ENCODE measurements at places on chromosomes 1 and 21.

DNA sequence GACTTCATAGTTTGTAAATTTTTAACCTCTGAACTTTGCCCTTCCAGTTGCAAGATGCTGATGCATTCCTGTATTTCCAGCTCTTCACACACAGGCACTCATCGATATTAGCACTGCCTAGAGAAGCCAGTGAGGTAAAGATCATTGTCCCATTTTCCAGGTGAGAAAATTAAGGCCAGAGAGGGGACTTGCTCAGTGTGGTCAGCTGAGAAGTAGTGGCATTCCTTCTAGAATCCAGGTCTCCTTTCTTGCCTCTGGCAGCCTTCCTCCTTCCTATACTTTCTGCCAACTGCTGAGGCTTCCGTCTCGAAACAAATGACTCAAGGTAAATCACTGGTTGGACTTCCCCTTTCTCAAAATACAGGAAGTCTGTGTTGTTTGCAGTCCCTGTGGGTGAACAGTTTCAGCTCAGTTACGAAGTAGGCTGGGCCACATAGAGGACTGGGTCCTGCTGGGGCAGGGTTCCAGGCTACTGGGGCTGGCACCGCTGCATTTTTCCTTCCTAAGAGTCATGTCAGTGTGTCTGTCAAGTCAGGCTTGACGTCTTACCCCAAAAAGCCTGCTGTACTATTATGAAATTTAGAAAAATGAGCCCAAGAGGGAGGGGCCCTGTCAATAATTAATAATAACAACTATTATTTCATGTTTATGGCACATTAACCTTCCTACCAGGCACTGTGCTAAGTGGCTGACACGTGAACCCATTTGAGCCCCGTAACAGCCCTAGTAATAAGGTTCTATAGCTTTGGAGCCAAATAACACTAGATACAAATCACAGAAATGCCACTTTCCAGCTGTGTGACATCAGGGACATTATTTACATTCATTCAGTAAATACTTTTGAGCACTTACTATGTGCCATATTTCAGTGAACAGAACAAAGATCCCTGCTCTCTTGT, 16.6 kb upstream of the RNF19B start:
- no peak for DNase-seq

DNA sequence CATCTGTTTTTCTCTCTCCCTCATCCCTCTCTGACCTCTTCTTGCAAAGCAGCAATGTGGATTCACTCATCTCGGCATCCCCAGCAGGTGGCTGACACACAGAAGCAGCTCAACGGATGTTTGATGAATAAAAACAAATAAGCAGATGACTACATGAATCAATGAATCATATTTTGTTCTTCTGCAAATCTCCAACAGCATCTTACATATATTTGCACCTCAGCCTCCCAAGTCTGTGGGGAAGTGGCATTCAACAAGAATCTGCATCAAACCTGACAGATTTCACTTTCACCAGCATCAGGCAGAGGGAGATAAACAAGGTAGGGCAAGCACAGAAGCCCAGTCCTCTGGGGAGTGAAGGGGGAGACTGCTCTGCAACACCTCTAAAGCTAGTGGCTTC, 34.0 kb downstream of the CAPN8 start:
- peak; percentile 56 for DNase-seq

GRCh38 chr1:100883963-100884362, 10.7 kb downstream of the EXTL2 start:
- DNase-seq: no peak

- no peak for DNase-seq
Observed at GRCh38 chr1:30816211-30817076, 58.9 kb upstream of the LAPTM5 start.

GRCh38 chr1:156726549-156727226, 1.6 kb upstream of the METTL25B start:
- DNase-seq: peak; percentile 79

- DNase-seq: no peak
Observed at GRCh38 chr1:210117198-210117597, 115.4 kb upstream of the SERTAD4 start.

DNA sequence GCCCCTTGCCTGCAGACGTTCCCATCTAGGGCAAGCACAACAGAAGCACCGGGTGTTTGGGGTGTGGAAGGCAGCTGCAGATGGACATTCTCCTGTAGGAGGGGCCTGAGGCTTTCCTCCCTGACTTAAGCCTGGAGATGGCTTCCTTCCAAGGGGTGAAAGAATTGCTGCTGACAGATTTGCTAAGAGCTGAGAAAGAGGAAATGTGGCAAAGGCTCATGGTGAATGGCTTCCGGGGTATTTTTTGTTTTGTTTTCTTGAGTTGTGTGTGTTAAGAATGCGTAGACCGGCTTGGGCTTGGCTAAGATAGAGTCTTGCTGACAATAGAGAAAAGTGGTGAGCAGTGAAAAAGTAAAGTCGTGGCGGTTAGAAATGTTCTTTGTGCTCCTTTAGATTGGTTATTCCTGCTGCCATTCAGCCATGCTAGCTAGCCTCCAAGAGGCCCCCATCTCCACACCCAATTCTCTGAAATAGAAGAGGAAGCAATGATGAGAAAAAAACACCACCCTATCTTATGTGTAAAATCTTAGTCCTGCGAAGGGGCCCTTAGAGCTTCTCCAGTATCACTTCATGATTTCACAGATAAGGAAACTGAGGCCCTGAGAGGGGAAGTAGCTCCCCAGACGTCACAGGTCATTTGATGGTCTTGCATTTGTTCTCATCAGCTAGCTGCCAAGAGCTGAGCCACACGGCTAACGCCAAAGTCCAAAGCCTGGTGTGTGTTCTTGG, 36.9 kb downstream of the EIF2D start:
- DNase-seq: no peak

- DNase-seq: no peak
Observed at GRCh38 chr1:156025876-156026275, 5.1 kb upstream of the SSR2 start.

DNA sequence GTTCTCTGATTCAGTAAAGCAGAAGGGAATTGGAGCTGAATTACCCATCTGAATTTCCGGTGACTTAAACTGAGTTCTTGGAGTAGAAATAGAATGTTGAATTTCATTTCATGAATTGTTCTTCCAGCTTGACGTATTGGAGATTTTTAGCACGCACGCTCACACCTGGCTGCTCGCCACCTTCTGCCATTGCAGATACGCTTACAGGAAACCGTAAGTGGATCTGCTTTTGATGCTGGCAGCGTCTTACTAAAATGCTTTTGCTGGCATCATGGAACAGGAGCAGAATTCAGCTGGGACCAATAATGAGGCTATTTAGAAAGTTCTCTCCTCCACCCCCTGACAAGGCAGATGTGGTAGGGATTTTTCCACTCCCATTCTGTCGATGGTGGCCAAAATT, 17.7 kb upstream of the ELAVL4 start:
- DNase-seq: no peak

GRCh38 chr1:28783363-28783762, 28.6 kb upstream of the OPRD1 start:
- DNase-seq: no peak

DNA sequence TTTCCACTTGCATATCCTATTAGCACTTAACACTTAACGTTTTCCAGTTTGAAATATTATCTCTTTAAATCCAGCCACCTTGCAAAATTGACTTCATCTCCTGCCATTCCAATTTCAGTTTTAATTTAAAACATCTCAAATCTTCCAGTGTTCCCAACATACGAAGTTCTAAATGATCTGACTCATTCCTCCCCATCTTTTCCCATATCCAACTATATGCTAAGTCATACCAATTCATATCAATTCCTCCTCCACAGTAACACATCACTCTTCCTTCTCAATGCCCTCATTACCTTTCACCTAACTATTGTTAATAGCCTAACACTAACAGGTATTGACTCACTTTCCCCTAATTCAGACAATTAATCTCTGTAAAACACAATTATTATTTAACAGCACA, 2.8 kb downstream of the PSMA5 start:
- no peak for DNase-seq

DNA sequence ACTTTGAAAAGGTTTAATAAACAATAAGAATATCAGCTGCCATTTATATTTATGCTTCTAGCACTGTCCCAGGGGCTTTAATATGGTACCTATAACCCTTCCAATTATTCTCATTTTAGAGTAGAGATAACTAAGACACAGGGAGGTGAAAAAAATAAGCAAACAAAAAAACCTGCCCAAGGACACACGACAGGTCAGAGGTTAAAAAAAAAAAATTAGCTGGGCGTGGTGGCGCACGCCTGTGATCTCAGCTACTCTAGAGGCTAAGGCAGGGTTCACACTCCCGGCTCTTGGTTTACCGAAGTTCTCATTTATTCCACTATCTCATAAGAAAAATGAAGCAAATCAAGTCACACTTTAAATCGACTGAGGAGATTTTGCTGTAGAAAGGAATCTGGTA, 34.7 kb upstream of the CNN3 start:
- no peak for DNase-seq

DNA sequence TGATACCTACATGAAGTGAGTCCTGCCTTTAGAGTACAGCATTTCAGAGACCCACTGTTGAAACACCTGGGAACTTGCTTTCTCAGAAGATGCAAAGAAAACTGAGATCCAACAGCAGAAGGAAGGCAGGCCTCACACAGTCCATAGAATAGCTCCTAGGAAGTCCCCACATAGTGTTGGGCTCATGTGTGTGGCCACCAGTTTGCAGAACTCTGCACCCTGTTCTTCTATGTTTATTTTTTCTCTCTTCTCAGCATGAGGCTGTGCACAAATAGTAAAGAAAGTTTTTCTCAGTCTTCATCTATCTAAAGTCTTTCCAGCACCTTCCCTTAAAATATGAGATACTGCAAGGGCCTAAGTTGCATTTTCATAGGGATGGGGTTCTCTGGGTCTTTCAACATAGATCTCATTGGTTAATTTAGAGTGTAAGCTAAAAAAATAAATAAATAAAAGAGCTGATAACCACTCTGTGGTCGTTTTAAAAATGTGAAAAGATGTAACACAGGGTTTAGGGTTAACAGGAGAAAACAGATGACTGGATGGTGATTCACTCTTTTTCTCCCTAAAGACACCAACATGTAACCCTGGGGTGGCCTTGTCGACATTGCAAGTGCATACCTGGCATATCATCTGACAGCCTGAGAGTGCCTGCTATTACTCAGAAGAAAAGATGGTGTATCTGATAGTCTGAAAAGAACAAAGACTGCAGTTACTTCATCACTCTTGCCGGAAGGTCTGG, 94.6 kb downstream of the ZC3H11B start:
- no peak for DNase-seq

- no peak for DNase-seq
Observed at GRCh38 chr1:232891656-232892317, 58.6 kb upstream of the NTPCR start.

GRCh38 chr1:239337799-239338430, 48.5 kb upstream of the CHRM3 start:
- DNase-seq: no peak

DNA sequence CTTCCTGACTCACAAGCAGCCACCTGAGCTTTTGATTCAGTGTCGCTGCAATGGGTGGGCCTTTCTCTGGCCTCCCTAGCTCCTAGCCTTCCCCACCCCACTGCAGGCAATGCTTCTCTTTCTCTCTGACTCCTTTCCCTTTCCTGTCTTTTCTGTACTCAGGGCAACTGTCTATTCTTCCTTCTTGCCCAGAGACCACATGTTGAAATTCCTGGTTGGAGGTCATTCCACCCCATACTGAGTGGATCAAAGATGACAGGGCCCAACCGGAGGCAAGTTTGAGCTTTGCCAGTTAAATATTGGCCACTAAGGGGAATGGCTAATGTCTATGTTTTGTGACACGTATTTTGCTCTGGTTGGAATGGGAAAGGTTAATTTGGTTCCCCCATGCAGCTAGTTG, 65.2 kb upstream of the ARID1A start:
- no peak for DNase-seq

DNA sequence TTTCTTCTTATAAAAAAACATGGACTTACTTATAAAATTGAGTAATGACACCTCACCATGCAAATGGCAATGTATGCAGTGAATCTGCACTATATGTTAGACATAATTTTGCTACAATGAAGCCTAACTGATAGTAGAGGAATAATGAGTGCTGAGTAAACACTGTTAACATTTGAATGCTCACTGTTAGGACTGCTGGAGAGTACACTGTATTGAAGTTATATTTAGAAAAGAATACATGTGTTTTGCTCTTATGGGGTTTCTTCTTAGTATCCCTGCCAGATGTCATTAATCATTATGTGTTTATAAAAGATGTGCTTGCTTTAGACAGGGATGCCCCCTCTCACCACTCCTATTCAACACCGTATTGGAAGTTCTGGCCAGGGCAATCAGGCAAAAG, 111.1 kb upstream of the ZP4 start:
- DNase-seq: peak; percentile 31

- no peak for DNase-seq
Observed at GRCh38 chr1:28895896-28896608, 18.3 kb upstream of the EPB41 start.

- peak; percentile 100 for DNase-seq
Observed at GRCh38 chr1:43836267-43836951, 97.2 kb upstream of the ARTN start.

- DNase-seq: no peak
Observed at GRCh38 chr21:42913476-42913875, 12.0 kb downstream of the ERVH48-1 start.

GRCh38 chr1:42340901-42341300, 5.9 kb upstream of the FOXJ3 start:
- DNase-seq: peak; percentile 89

- DNase-seq: no peak
Observed at GRCh38 chr1:94072840-94073522, 48.0 kb downstream of the ABCA4 start.

DNA sequence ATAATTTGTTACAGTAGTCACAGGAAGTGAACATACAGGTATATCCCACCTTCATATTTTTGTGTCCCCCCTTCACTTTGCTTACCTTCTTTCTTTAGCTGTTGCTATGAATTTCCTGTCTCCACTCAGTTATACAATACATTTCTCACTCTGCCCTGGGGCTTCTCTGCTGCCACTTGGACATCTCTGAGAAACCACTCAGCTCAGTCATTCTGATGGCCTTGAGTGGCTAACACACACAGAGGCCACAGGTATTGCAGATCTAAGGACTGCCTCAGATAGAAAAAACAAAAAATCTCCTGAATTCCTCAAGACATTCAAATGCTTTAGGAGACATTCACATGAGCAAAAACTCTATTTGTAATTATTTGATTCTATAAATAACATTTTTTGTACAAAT, 87.7 kb downstream of the OLFM3 start:
- DNase-seq: no peak
